ENCODE measurements at places on chromosomes 1 and 21.

GRCh38 chr1:109192433-109192832 lies 21.3 kb upstream of the SARS1 start:
- no peak for ATAC-seq

DNA sequence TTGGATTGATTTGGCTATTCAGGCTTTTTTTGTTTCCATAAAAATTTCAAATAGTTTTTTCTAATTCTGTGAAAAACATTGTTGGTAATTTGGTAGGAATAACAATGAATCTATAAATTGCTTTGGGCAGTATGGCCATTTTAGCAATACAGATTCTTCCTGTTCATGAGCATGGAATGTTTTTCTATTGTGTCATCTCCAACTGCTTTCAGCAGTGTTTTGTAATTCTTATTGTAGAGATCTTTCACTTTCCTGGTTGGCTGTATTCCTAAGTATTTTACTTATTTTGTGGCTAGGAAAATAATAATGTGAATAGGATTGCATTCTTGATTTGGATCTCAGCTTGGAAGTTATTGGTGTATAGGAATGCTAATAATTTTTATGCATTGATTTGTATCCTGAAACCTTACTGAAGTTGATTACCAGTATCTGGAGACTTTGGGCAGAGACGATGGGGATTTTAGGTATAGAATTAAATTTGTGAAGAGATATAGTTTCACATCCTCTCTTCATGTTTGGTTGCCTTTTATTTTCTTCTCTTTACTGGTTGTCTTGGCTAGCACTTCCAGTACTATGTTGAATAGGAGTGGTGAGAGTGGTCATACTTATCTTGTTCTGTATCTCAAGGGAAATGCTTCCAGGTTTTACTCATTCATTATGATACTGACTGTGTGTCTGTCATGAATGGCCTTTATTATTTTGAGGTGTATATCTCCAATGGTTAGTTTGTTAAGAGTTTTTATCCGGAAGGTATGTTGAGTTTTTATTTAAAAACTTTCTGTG lies 57.3 kb downstream of the DRAM2 start:
- ATAC-seq = no peak

DNA sequence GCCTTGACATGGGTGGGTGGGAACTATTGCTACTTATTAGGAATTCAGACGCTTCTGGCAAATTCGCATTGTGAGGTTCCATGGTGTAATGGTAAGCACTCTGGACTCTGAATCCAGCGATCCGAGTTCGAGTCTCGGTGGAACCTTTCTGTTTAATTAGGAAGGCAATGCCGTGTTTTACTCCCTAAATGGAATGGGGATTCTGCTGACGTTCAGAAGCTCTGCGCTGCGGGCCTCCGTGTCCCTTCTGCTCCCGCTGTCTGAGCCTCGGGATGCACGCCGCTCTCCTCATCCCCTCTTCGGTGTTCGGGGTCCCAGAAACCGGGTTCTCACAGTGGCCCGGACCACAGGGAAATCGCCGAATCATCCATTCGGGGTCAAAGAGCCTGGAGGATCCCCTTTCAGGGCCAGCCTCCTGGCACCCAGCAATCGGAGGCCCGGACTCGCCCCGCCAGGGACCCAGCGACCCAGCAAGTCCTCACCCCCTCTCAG lies 280.3 kb downstream of the FAM72C start:
- ATAC-seq = no peak

DNA sequence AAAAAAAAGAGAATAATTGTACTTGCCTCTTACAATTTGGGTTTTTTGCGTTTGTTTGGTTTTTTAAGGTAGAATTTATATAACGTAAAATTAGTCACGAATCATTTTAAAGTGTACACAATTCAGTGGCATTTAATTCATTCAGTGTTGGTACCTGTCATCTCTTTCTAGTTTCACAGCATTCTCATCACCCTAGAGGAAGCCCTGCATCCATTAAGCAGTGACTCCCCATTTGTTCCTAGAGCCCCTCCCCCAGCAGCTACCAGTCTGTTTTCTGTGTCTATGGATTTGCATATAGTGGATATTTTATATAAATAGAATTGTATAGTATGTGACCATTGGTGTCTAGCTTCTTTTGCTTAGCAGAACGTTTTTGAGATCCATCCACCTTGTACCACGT lies 233.2 kb upstream of the FMN2 start:
- ATAC-seq = no peak

DNA sequence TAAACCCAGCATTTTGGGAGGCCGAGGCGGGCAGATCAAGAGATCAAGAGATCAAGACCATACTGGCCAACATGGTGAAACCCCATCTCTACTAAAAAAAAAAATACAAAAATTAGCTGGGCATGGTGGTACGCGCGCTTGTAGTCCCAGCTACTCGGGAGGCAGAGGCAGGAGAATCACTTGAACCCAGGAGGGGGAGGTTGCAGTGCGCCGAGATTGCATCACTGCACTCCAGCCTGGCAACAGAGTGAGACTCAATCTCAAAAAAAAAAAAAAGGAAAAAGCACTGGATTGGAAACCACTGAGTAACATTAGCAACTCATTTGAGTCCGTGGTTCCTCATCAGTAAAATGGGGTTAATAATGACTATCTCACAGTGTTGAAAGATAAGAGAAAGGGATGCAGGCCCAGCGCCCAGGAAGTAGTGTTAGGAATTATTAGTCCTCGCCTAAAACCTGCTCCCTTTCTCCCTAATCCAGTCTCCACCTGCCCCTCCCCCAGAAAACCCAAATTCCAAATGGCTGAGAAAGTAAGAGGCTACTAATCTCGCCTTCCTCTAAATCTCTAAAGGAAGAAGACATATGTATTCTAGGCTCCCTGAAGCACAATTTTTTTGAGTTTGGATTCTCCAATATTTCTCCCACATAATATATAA lies 49.5 kb downstream of the RHBG start:
- ATAC-seq = no peak

DNA sequence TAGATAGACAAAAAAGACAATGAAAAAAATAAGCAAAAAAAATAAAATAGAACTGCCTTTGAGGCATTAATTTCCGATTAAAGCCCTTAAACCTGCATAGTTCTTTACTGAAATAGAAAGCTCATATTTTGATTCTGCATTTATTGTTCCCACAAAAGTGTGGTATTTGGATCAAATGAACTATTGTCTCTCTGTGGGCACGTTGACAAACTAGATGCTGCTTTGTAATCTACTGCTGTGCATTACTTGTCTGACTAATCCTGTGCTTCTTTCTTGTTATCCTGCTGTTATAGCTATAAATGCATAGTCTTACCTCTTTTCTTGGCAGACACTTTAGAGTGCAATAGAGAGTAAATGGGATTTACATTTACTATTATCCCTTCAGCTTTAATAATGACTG lies 31.4 kb upstream of the SLC35D1 start:
- peak; percentile 41 for ATAC-seq

DNA sequence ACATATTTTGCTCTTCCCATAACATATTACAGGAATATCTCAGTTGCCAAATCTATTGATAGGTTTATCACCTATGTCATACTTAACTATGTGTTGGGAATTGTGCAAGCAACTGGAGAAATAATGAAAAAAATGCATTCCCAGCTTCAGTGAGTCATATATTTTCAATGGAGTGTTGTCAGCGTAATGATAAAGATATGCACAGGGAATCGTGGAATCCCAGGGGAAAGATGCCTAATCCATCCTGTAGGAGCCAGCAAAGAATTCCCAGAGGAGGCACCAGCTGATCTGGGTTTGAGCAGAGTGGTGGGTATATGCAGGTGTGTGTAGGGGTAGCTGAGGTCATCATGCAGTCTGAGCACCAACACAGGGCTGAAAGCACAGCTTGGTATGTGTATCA lies 213.3 kb upstream of the DAB1 start:
- no peak for ATAC-seq

DNA sequence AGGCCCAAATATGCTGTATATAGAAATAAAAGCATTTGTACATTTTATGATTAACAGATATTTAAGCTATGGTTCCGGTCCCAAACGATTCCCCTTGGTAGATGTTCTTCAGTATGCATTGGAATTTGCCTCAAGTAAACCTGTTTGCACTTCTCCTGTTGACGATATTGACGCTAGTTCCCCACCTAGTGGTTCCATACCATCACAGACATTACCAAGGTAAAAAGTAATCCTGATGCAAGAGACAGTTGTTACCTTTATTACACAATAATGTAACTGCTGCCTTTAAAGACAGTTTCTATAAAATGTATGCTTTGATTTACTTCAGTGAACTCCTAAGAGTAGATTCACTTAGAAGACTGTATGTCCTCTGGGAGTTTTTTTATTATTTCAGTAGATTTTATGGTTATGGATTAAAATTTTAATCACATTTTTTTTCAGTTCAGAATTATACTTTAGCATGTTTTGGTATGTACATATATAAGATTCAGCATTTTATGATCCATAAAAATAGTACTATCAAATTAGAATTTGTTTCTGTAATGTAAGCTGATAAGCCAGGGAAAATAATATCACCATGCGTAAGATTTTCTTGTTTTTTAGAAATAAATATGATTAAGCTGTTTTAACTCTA lies 96.5 kb downstream of the USP25 start:
- ATAC-seq = peak; percentile 84

- peak; percentile 17 for ATAC-seq
These were observed 59.6 kb downstream of the ZNF678 start for GRCh38 chr1:227622739-227623475.

DNA sequence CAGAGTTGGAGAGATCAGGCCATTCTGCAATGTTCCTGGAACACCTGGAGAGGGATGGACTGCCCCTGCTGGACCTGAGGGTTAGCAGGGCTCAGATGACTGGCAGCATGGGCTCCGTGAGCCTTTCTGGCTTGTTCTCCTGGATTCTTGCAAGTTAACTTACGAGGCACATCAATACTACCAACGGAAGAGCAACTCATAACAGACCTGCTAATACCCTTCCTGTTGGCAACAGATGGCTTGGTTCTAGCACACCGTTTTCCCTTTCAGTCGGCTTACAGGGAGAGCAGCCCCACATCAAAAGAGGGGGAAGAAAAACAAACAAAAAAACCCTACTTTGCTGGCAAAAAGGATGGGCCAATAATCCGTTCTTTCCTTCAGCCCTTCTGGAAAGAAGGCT lies 47.9 kb downstream of the SLC66A1 start:
- ATAC-seq = no peak

DNA sequence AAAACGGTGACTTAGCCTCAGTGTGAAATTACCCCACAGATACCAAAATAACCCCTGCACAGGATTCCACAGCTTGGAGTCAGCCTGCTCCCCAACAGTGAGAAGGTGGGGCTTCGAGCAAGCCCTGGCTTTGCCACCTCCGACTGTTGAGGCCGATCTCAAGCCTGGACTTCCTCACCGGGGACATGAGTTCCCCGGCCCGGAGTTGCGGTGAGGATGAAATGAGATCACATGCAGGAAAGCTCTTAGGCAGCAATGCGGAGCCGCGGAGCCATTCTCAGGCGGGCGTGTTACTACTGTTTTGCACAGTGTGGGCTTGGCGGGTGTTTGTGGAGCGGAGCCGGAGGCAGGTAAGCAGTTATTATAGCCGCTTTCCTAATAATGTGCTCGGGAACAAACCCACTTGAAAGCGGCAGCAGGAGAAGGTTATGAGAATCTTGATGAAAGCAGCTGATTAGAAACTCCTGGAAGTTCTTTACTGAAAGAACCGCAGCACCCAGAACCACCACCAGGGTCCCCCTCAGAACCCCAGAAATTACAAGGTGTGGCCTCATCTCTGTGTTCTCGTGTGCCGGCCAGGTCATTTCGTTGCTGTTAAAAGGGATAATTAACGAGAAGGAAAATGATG lies 3.9 kb upstream of the CLSTN1 start:
- ATAC-seq = no peak

DNA sequence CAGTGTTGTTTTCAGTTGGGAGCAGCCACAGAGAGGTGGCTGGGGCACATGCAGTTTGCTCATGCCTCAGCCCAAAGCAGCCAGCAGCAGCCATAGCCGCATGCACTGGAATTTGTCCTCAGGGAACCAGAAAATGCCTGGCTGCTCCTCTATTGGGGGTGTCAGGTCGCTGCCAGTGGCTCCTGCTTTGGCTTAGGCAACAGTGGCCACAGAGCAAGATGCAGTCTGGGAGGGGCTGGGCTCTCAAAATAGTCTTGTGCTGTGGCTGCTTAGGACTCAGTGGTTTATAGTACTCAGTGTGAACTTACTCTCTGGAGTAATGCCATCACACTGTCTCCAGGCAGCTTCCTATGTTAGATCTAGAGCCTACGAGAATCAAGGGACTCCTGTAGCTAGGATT lies 25.0 kb downstream of the CD55 start:
- peak; percentile 36 for ATAC-seq

DNA sequence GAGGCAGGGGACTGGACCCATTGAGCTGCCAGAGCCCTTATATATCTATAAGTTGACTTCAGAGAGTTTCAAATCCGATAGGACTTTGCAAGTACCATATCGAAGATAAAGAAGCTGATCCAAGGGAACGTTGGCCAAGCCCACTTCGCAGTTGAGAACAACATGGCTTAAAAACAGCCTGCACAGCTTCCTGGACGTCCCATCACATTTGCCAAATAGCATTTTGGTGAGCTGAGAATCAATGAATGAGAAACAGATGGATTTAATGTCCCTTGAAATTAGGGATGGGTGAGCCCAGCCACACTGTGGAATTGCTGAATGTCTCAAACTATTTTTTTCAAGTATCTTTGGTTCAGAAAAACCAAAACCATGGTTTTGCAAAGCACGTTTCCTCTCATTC lies 64.8 kb downstream of the KCNJ15 start:
- ATAC-seq = no peak

- ATAC-seq = no peak
These were observed 78.1 kb upstream of the CCDC190 start for GRCh38 chr1:162939035-162939434.

GRCh38 chr1:211247921-211248320 lies 11.2 kb upstream of the RCOR3 start:
- no peak for ATAC-seq

GRCh38 chr1:200228486-200228885 lies 181.3 kb downstream of the ZNF281 start:
- no peak for ATAC-seq

GRCh38 chr1:177441281-177441680 lies 270.5 kb downstream of the BRINP2 start:
- ATAC-seq = no peak

DNA sequence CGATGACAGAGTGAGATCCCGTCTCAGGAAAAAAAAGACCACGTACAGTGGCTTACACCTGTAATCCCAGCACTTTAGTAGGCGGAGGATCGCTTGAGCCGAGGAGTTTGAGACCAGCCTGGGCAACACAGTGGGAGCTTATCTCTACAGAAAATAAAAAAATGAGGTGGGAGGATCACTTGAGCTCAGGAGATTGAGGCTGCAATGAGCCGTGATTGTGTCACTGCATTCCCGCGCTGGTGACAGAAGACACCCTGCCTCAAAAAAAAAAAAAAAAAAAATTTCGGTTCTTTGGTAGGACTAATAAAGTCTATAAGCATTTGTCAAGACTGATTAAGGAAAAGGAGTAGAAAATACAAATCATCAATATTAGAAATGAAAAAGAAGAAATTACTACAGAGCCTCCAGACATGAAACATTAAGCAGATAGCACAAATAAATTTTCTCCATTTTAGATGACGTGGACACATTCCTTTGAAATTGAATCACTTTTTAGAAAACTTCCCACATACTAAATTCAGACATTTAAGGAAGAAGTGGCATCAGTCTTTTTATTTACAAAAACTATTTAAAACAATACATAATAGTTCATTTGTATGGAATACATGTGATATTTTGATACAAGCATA lies 30.4 kb downstream of the MORC3 start:
- no peak for ATAC-seq

GRCh38 chr1:33996281-33996680 lies 132.4 kb downstream of the HMGB4 start:
- ATAC-seq = no peak

All from esophagus mucosa (tissue), 1 donor.